CD4-positive, alpha-beta T cell treated with Interleukin-15 for 4 hours (primary cell): ENCODE measurements at places on chromosomes 3 and 15.
A peak's percentile ranks its signal among the peaks of the same experiment; 100 is the strongest.

- no peak for DNase-seq
Measured at GRCh38 chr3:172700256-172700655, 10.6 kb downstream of the NCEH1 start.

GRCh38 chr3:140770977-140771667, 93.3 kb downstream of the TRIM42 start:
- DNase-seq = no peak

- no peak for DNase-seq
Measured at GRCh38 chr3:133836497-133837158, 31.0 kb downstream of the SRPRB start.

GRCh38 chr3:48716508-48716981, 476 bp downstream of the IP6K2 start:
- peak; percentile 18 for DNase-seq

GRCh38 chr15:89628301-89628700, 27.0 kb downstream of the KIF7 start:
- no peak for DNase-seq

- no peak for DNase-seq
Measured at GRCh38 chr3:184600685-184601377, 39.2 kb downstream of the EPHB3 start.

GRCh38 chr3:128439226-128439625, 27.5 kb downstream of the DNAJB8 start:
- DNase-seq = no peak

- no peak for DNase-seq
Measured at GRCh38 chr3:69999140-70000027, at the start of gene SAMMSON. SAMMSON (plus strand) TSS chr3:69999733.

DNA sequence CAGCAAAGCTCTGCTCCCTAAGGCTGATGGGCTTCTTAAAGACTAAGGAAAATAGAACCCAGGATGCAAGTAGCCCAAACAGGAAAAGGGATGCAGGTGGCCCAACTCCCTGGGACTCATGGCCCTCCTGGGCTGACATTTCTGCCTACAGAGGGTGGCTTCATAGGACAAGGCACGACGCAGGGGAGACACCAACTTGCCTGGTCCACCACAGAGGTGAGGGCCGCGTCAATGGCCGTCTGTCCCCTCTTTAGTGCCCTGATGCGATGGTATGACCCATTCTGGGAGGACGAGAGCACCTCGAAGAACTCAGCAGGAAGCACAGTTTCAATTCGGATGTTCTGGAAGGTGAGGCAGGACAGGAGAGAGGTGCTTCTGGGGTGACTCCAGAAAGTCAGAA, 44.0 kb downstream of the NUP210 start:
- no peak for DNase-seq

DNA sequence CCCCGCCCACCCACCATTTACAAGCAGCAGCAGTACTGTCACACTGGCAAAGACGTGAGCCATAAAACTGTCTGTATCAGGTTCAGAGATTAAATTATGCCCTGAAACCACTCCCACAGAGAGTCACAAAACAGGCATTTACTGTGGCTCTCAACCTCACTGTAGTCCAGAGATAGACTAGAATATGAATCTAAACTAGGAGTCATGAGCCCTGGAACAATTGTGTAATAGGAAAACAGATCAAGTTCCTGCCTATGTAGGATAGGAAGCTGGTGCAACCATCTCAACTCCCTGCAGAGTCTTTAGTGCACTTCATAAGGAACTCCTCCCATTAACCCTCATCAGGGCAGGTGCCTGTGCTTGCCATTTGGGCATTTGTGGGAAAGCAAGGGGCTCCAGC, 61.7 kb downstream of the FAM227B start:
- no peak for DNase-seq

DNA sequence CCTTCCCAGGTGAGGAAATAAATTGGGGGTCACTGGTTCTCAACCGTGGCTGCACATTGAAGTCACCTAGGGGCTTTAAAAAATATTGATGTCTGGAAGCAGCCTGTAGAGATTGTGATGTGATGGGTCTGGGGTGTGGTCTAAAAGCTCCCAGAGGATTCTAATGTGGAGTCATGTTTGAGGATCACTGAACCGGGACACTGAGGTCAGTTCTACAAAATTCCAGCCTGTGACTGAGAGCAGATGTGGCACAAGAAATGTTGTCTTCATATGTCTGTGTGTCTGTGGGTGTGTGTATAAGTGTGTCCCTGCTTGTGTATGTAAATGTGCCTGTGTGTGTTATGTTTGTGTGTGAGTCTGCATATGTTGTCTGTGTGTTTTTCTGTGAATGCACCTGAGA, 79.9 kb downstream of the TLE3 start:
- no peak for DNase-seq

DNA sequence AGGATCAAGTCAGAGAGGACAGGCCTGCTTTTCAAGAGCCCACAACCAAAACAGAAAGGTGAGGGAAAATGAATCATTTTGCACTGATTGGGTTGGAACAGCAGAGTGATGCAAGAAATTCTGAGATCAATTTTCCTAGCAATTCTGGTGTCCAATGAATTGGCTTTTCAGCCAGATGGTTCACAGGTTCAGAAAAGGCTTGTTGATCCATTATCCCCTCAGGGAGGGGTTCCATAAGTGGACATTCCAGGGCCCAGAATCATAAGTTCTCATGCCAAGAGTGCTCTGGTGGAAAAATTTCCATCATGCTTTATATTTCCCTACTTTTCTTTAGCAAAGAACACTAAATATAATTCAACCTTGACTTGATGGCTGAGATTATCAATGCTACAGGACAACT, 16.2 kb downstream of the RBP2 start:
- DNase-seq = no peak

GRCh38 chr15:26661748-26662147, 111.1 kb downstream of the GABRB3 start:
- no peak for DNase-seq

DNA sequence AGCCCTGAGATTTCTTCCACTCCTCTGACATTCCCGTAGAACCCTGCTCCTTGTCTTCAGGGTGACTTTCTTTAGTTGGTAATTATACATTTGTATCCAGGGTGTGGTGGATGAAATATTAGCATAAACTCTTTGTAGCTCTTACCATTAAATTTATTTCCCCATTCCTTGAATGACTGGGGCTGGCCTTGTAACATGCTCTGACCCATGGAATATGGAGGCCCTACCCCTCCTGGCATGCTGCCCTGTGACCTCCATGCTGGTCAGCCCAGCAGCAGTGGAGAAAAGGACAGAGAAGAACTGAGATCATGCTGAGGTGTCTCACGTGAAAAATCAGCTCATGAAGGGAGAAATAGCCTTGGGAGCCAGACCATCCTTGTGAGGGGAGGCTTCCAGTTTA, 96.1 kb upstream of the PROK2 start:
- DNase-seq = no peak

DNA sequence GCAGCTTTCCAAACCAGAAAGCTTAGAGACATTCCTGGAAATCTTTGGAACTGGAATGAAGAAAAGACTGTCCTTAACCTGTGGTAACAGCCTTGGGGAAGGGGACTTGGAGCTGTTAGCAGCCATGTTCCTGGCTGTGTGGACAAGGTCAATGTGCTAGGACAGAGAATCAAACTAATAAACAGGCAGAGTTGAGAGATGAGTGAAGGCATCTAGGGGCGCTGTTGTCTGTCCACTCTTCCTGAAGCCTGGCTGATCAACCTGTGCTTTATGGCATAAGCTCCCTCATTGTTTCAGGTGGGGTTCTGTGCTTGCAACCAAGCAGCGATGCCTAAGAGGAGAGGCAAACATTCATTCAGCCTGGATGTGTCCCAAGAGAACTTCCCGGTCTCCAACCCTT, 19.3 kb downstream of the ZNF860 start:
- no peak for DNase-seq

GRCh38 chr15:53962646-53963561, 15.3 kb upstream of the UNC13C start:
- DNase-seq = no peak

GRCh38 chr3:111107662-111108035, 36.0 kb downstream of the NECTIN3 start:
- DNase-seq = no peak

DNA sequence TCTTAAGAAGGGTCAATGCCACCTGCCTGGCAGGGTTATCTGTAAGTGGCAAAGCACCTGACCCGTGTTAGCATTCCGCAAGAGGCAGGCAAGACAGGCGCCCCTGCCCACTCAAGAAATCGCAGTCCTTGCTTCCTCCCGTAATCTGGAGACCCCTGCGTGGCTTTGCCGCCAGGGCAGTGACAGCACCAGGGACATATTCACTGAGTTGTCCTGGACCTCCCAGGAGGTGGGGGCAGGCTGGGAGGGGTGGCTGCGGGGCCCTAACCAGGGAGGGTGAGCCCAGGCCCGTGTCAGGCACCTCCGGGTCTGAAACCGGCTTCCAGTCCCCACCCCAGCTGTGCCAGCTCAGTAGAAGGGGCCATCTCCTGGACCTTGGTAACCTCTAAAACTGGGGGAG, 15.8 kb upstream of the SEC13 start:
- DNase-seq = no peak

DNA sequence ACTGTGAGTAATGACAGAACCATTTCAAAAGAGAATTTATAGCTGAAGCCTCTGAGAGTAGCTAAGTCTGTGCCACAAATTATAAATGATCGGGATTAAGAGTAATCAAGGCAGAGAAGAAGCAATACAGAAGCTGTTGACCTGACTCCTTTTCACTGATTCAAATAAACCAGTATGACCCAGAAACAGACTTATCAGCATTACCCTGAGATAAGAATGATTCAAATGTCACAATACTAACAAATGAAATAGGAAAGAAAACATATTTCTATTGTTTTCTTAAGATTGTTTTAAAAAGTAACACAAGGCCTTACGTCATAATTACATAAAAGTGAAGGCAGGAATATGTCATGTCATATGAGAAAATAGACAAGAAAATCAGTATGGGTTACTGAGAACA, 1534.6 kb downstream of the SI start:
- DNase-seq = no peak

DNA sequence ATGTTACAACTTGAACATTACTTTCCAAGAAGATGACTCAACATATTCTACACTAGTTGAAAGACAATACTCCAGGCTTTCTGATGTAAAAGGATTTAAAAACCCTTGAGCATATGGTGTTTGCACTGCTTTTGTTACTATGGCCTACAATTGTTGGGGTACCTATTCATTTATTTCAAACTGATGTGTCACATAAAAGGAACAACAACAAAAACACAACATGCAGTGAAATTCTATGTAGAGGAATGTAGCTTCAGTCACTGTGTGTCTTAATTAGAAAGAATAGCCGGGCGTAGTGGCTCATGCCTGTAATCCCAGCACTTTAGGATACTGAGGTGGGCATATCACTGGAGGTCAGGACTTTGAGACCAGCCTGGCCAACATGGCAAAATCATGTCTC, 1.6 kb downstream of the SPATA16 start:
- DNase-seq = no peak

- DNase-seq = no peak
Measured at GRCh38 chr3:45684327-45684892, 4.8 kb upstream of the SACM1L start.

GRCh38 chr3:172464306-172464705, 16.1 kb upstream of the GHSR start:
- DNase-seq = no peak

GRCh38 chr15:73287019-73287418, 81.7 kb downstream of the HCN4 start:
- DNase-seq = no peak

GRCh38 chr3:189631373-189631408, at the start of gene TP63:
TP63 (plus strand) TSS chr3:189631389; CDS start chr3:189631516, 127 bp downstream.
- no peak for DNase-seq

DNA sequence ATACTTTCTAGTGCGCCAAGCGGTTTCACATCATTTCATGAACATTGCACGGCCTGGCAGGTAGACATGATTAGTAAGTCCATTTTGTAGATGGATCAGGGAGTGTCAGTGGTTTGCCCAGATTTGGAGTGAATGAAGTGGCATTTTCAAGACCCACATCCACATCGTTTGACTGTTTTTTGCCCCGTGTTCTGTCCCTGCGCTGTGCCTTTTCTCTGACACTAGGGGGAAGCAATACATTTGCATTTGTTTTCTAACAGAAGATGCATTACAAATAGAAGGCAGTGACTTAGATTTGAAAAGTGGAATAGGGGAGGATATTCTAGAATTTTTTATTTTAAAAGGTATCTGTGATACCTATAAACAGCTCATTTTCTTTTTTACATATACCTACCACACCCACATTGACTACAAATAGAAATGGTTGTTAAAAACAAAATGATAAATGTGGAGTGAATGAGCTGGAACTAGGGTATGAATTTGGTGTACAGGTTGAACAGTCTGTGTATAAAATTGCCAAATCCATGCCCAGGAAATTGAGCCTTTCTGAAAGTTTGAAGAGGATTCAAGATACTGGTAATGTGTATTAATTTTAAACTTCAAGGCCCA, 98.0 kb downstream of the USP13 start:
- DNase-seq = no peak

- no peak for DNase-seq
Measured at GRCh38 chr15:54033356-54033860, 55.2 kb downstream of the UNC13C start.

GRCh38 chr15:87704276-87704675, 552.3 kb downstream of the NTRK3 start:
- no peak for DNase-seq

- DNase-seq = no peak
Measured at GRCh38 chr15:49438962-49439631, 16.1 kb downstream of the FGF7 start.

GRCh38 chr3:134542287-134542958, 56.6 kb downstream of the CEP63 start:
- DNase-seq = no peak
